ENCODE measurements at places on chromosomes 2 and 18.

DNA sequence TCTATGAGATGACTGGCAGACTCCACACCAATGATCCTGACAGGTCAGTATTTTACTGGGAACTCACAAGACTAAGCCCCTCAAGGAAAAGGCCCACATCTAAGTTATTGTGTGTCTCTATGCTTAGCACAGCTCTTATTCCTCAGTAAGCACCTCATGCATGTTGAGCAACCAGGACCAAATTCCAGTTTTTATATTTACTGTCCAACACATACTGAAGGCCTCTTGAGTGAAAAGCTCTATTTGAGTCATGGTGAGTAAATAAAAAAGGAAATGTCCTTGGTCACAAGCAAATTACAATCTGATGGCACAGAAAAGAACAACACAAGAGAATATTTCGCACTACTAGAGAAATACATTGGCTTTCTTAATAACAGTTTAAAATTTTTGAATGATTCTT, 87.9 kb upstream of the ETAA1 start:
- DNase-seq = no peak

GRCh38 chr18:70355620-70356385, 67.0 kb downstream of the SOCS6 start:
- DNase-seq = no peak

- DNase-seq = no peak
Observed at GRCh38 chr2:140363131-140363530, 1582.9 kb upstream of the NXPH2 start.

- DNase-seq = no peak
Observed at GRCh38 chr2:31811482-31811881, 199.3 kb downstream of the MEMO1 start.

- no peak for DNase-seq
Observed at GRCh38 chr2:160270571-160271113, 70.6 kb upstream of the ITGB6 start.

GRCh38 chr2:212832211-212833195, 293.9 kb upstream of the ERBB4 start:
- no peak for DNase-seq

DNA sequence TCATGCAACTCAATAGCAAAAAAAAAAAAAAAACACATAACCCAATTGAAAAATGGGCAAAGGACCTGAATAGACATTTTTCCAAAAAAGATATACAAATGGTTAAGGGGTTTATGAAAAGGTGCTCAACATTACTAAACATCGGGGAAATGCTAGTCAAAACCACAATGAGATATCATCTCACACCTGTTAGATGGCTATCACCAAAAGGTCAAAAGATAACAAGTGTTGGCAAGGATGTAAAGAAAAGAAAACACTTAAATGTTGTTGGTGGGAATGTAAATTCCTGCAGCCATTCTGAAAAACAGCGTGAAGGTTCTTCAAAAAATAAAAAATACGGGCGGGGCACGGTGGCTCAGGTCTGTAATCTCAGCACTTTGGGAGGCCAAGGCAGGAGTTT, 112.4 kb upstream of the CAB39 start:
- DNase-seq = no peak

- DNase-seq = no peak
Observed at GRCh38 chr18:71075147-71075546, 786.3 kb downstream of the SOCS6 start.

GRCh38 chr2:237025090-237025865, 60.4 kb upstream of the COPS8 start:
- DNase-seq = no peak

GRCh38 chr2:121895723-121896571, 140.5 kb downstream of the TSN start:
- DNase-seq = no peak

DNA sequence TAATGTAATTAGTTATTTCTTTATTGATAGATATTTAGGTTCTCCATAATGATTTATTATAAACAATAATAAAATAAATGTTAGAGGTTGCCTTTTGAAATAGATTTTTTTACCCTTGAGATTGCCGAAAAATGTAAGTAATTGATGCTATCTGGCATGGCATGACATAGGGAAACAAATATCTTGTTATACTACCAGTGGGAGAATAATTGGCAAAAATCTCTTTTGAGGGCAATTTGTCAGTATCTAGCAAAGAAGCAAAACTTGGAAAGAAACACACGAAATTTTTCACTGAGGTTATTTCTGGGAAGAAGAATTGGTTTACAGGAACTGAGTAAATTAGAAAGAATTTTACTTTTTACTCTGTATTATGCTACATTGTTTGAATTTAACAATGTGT, 547.2 kb upstream of the SETBP1 start:
- DNase-seq = no peak

DNA sequence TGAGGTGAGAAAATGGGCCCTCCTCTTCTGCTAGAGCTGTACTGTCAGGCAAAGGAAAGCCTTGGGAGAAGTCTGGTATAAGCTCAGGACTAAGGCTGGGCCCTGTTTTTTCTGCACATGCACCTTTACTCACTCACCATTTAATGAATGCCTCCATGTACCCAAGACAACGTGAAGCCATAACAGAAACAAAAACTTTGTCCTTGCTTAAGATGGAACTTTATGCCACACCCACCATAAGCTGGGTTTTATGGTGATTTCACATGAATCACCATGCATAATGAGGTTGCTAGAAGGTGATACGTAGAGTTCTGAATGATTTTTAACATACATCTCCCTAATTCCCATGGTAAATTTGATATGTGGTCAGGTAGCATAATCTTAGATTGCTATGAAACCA, 63.7 kb upstream of the CYP26B1 start:
- DNase-seq = no peak

DNA sequence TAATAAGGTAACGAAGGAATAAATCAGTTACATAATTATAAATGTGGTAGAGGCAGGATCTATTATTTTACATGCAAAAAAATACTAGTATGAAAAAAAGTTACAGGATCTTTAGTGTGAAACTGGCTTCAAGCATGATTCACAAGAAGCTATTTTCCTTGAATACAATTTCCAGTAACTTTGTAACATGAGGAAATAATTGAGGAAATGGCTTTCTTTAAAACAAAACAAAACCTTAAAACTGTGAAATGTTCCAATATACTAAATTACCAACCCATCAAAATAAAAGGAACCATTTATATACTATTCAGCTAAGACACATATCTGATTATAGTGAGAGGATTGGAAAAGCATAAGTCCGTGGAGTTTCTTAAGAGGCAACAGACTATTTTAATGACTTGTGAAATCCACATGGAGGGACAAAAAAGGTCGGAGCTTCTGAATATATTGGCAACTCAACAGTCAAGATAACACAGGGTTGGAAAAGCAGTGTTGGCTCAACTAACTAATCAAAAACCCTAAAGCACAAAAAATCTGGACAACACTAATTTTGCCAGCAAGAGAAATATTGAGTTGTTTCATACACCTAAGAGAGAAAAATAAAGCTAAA, 10.6 kb downstream of the IRS1 start:
- no peak for DNase-seq

DNA sequence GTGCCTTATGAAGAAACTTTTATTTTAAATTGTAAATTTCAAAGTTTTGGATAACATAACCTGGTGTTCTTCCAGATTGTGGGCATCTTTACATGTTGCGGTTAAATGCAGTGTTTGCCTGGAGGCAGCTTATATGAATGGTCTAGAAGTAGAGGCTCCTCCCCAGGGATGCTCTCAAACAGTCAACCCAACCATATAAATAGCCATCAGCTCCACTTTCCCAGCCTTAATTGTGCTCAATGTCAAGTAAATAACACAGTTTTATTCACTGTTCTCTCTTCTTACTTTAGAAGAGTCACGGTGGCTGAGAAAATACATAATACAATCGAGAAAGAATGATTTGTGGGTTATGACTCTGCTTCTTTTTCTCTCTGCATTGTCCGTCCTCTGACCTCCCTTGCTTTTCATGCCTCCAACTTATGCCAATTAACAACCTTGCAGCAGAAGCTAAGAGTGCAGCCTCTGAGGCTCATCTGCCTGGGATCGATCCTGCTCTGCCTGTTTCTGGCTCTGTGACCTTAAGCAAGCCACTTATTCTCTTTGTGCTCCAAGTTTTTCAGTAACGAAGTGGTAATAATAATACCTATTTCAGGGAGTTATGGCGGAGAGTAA, 100.3 kb downstream of the DAW1 start:
- no peak for DNase-seq

- DNase-seq = no peak
Observed at GRCh38 chr2:237716011-237716410, 82.6 kb upstream of the RBM44 start.

- no peak for DNase-seq
Observed at GRCh38 chr2:10007435-10007834, 35.9 kb upstream of the KLF11 start.

DNA sequence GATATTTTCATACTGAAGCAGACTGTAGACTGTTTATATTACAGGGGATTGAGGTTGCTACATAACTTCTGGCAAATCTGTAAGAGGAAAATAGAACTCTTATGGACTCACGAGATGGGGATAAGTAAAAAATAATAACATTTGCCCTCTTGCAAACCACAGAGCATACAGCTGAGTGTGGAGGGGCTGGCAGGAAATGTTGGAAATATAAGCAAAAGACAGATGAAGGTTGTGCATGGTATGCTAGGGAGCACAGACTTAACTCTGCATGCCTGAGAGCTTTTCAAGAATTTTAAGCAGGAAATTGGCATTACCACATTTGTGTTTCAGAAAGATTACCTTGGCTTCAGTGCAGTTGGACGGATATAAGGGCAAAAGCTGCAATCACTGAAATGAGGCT, 411.1 kb downstream of the RAD51AP2 start:
- no peak for DNase-seq

GRCh38 chr2:80054346-80054675, 250.2 kb downstream of the LRRTM1 start:
- DNase-seq = no peak

DNA sequence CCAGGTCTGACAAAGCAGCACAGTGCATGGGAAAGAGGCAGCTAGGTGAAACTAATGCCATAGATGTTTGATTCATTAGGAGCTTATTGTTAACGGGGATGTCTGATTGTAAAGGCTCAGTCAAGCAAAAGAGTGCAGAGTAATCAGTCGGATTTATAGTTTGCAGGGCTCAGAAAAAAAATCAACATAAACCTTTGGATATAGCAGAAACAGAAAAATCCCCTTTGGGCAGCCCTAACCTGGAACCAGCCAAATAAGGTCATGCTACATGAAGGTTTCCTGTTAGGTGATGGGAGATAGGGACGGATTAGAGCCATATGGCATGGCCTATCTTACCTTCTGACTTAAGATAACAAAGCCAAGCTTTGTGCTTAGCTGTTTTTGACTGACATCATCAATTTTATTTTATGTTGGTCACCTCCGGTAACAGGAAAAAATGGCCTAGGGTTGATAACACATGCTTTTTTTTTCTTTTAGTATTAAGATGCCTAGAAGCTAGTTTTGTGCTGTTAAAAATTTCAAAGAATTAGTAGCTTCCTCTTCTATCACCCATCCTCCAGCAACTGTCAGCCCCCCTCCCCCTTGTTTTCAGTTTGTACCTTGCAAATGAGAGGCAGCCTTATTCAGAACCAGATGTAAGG, 60.7 kb upstream of the ZEB2 start:
- DNase-seq = peak; percentile 79

Measured in neural progenitor cell (in vitro differentiated cells).